ENCODE measurements at places on chromosomes 3 and 15.

DNA sequence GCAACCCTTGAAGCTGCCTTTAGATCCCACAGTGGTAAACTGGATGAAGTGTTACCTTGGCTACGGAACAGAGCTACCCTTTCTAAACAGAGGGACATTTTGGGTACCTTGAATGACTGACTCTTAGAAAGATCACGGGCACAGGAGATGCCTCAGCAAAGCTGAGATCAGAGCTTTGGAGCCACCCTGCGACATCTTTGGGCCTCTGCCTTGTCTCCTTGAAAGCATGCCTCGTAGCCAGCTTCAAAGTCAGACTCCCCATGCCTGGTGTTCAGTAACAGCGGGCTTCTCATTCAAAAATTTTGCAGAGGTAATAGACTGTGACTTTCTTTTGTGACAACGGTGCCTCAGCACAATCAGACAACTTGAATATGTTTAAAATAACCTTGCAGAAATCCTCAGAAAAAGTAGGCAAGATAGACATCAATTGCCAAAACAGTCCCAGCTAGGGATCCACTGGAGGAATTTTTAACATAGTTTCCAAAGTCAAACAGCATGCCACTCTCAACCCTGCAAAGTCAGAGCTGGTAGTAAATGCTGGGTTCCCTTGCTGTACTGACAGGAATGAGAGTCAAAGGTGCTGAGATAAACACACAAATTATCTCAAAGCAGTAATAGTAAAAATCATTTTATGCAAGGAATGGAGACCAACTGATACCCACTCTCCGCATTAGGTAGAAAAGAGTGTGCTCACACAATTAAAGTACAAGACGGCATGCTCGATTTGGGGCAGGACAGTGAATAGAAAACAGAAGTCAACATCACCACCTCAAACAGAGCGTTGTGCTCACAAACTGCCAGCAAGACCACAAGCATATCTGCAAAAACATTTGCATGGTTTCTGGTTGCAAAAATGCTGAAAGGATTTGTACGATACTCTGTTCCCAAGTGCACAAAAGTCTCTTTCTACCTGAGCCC, 82.1 kb downstream of the MYO1E start:
- DNase-seq: no peak

- DNase-seq: no peak
These were observed 2.7 kb downstream of the BCL6 start for GRCh38 chr3:187742351-187743171.

DNA sequence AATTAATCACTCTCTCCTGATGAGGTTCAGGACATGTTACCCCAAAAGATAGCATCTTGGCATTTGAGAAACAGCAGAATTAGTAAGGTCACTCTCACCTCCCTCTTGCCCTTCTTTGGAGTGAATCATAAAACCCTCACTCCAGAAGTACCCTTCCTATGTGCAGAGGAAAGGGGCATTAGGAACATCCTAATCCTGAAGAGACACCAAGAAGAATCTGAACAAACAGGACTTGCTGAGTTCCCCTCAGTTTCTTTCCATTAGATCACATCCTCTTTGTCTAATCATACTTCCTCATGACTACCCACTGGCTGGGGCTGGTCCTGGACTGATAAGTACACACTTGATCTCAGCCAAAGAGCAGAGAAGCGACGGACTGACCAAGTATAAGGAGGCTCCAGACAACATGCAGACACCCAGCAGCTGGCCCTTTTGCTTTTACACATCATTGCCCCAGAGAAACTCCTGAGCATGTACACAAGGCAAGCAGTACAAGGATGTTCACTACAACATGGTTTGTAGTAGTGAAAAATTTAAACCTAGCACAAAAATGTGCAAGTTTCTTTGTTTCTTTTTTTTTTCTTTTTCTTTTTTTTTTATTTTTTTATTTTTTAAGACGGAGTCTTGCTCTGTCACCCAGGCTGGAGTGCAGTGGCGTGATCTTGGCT, 15.0 kb upstream of the TM6SF1 start:
- DNase-seq: no peak

- no peak for DNase-seq
These were observed 73.0 kb downstream of the MYO9A start for GRCh38 chr15:72044956-72045355.

- DNase-seq: no peak
These were observed 881.7 kb downstream of the MCTP2 start for GRCh38 chr15:95113041-95113440.

- DNase-seq: no peak
These were observed 502 bp downstream of the DPH3 start for GRCh38 chr3:16264174-16264707.

DNA sequence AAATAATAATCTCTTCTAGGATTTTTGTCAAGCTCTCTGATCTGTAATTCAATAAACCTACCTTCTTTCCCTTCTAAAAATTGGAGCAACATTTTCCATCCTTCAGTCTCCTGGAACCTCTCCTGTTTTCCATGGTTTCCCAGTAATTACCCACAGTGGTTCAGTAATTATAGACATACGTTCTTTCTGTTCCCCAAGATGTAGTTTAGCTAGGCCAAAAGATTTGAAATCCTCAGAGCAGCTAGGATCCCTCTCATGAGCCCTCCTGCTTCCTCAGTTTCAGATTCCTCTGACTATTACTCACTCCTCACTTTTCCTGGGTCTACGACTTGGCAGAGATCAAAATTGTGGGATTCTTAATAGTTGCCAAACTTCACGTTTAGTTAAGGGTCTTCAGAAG, 76.9 kb upstream of the IGSF10 start:
- DNase-seq: no peak

DNA sequence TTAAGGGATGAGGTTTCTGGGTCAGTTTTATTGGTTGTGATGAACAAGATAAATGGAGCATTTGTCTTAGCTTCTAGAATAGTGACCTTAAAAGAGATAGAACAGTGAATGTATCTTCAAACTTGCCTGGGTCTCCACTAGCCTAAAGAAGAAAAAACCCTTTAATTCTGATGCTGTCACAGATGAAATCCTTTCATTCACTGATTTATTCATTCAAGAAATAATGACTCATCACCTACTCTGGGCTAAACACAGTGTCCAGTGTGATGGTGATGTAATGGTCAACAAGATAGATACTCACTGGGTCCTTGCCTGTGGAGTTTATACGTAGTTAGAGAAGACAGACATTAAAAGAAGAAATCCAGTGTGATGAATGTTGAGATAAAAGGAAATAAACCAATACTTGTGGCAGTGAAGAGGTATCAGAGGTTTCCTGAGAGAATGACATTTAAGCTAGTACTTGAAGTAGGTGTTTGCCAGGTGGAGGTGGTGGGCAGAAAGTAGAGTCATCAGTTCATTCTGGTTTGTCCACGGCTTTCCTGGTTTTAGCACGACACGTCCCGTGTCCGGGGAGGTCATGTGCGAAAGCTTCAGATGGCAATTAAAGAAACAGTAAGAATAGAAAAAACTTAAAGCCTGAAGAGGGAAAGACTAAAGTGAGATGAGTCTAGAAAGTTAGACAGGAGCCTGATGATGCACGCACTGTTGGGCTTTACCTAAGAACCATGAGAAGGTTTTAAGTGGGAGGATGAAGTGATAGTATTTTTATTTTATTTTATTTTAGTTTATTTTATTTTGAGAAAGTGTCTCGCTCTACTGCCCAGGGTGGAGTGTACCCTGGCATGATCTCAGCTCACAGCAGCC, 18.5 kb downstream of the PAK2 start:
- DNase-seq: no peak

- no peak for DNase-seq
These were observed 12.0 kb downstream of the AGTR1 start for GRCh38 chr3:148709560-148710253.

- no peak for DNase-seq
These were observed 224.4 kb downstream of the RYR3 start for GRCh38 chr15:33535135-33535534.

GRCh38 chr15:83694015-83694414, 40.1 kb downstream of the ADAMTSL3 start:
- no peak for DNase-seq

DNA sequence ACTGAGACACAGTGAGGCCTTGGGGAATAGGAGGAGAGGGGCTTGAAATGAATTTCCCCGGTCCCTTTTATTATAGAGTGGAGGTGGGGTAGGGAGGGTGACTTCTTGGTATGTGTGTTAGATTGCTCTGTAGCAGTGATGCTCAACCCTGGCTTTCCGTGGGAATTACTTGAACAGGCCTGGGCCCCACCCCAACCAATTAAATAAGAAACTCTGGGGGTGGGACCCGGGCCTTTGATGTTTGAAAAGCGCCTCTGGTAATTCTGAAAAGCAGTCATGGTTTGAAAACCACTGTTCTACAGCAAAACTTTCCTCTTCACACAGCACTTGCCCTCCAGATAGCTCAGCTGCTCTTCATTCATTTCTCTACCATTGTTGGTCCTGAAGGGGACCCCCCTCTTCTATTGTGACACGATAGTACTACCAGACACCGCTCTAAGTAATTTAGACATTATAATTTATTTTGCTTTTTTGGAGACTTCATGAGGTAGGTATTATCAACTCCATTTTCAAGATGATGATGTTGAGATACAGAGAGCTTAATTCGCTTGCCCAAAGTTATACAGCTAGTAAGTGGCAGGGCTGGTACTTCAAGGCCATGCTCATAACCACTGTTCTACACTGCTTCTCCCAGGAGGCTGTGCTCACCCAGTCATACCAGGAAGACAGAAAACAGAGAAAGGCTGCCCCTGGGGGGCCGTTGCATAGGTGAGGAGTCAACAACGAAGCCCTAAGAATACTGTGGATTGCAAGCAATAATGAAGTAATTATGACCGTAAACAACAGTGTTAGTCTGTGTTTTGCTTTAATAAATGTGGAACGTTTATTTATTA, 176.2 kb downstream of the PEX5L start:
- DNase-seq: no peak

GRCh38 chr15:44788748-44789147, 52.4 kb downstream of the TRIM69 start:
- DNase-seq: no peak

DNA sequence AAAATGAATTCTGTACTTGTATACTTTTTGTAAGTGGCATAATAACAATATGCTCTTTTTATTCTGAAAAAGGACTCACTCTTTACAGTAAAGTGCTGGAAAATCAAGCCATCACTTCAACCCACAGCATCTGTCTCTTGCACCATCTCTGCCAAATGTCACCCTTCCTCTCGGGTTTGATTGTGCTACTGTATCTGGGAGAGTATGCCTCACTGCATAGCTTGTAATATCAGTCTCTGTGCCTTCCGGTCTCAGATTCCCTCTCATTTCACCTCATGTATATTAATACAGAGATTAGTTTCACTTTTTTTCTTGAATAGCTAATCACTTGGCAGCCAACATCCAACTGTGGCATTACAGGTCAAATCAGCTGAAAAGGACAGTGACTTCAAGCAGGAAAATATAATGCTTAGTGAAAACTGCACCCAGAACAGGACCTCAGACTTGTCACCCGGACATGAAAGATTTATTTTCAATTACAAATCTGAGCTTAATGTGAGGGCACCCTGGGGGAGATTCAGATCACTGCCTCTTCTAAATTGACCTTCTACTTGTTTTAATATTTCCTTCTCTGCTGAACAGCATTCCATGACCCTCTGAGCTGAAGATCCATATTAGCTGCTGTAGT, 605.8 kb upstream of the NAALADL2 start:
- no peak for DNase-seq

DNA sequence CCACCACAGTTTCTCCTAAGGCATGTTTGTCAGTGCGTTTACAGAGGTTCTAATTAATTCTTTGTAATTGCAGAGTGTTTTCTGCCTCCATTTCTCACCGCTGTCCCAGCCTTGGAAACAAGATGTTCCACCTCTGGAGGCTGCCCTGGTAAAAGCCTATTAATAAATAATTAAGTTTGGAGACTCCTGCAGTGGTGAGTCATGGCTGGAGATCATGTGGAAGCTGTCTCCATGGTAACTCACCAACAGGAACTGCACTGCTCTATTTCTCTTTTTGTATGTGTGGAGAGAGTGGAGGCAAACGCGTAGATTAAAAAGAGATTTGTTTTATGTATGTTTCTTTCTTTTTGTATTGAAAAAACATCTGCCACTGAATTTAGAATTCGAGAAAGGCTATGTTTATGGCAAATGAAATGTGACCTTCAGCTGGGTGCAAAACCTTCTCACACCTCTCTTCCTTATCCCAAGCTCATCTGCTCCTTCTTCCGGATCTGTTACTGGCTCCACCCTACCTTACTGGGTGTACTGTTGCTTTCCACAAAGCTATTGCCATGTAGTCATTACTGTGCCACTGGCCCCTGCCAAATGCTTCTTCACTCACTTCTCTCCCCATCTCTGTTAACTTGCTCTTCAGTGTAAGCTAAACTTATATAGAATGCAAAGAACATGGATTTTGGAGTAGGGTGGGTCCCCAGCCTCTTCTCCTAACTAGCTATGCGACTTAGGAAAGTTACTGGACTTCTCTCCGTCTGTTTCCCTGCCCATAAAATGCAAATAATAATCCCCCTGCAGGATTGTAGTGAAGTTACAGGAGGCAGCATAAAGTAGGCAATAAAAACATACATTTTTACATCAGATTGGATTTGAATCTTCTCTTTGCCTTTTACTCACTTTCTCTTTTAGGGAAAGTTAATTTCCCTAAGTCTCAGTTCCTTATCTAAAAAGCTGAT, 778.5 kb downstream of the NTRK3 start:
- DNase-seq: no peak

DNA sequence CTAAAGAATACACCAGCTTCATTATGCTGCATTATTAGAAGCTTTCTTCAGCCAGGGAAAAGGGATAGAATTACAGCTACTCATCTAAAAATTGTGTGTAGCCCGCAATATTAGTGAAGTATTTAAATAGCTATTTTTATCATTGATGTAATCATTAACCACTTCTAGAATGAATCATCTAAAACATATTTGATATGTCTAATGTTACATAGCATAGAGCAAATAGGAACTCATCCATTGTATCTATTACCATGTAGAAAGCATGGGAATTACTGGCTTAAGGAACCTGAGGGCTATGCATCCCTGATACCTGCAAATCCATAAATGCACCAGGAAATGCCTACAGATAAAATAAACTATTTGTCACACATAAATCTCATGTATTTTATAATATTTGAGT, 54.5 kb upstream of the VGLL3 start:
- DNase-seq: no peak

DNA sequence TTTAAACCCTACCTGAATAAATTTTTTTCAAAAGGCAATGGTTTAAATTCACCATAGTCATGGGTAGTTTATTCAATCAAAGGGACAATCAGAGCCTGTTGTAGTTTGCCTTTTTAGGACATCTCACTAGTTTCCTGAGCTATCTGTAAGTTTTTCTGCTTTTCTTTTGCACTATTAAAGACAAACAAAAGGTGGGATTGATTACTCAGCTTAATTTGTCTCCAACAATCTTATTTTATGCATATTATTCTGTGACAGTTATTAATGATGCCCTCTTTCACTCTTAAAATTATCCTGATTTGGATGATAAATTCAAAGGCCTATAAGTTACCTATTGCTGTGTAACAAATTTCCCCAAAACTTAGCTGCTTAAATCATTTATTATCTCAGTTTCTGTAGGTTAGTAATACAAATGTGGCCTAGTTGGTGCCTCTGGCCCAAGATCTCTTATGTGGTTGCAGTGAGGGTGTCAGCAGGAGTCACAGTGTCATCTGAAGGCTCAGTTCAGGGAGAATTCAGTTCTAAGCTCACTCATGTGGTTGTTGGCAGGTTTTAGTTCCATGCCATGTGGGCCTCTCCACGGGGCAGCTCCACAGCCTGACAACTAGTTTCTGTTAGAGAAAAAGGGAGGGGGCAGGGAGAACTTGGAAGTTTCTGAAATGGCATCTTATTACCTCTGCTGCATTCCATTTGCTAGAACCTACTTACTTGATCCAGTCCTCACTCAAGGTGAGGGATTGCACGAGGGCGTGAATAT, 16.0 kb downstream of the ARMC8 start:
- DNase-seq: no peak

- no peak for DNase-seq
These were observed 477.7 kb upstream of the ZNF385D start for GRCh38 chr3:22228705-22229104.

GRCh38 chr3:71910108-71910507, 125.2 kb upstream of the PROK2 start:
- no peak for DNase-seq

Measured in activated gamma-delta T cell treated with Interleukin-2 at 50 U/mL for 16 hours (primary cell).